Activated naive CD8-positive, alpha-beta T cell treated with anti-CD3 and anti-CD28 coated beads for 36 hours (primary cell): ENCODE measurements at places on chromosomes 1 and 21.
A peak's percentile ranks its signal among the peaks of the same experiment; 100 is the strongest.

DNA sequence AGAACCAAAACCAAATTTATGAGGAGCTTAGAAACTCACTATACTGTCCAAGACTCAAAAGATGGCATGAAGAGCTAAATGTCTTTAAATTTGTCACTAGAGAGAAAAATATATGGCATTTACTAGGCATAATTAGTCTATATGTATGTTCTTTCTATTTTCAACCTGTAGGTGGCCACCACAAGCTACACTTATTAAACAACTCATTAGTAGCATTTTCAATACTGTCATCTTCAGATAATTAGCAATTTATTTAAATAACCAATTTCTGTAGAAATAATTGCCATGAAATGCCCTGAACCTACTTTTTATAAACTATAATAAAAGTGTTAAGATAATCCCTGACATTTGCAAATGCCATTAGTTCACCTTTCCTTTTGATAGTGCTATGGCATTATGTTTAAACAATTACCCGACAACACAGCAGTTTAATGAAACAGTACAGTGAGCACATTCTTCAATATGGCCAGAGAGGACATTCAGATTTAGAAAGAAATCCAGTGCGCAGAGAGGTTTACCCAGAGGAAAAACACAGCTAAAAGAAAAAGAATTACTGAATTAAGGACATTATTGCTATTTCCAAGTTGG, 522.5 kb downstream of the PTBP2 start:
- no peak for DNase-seq

- peak; percentile 68 for DNase-seq
Measured at GRCh38 chr1:205440476-205441317, 15.1 kb downstream of the BLACAT1 start.

- peak; percentile 70 for DNase-seq
Measured at GRCh38 chr1:205484985-205485967, 19.2 kb upstream of the CDK18 start.

GRCh38 chr1:177517546-177517945, 346.8 kb downstream of the BRINP2 start:
- no peak for DNase-seq

DNA sequence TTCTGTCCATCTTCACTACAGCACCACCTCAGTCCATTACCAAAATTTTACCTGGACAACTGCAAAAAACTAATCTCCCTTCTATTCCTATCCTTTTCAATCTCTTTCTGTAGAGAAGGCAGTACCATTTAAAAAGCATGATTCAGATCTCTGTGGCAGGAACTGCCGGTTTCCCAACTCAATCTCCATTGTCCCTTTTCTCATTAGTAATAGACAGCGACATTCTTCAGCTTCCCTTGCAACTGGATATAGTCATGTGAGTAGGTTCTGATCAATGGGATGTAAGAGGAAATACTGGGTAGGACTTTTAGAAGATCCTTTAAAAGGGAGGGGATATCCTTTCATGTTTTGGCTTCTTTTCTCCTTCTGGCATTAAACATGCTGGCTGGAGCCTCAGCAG, 74.9 kb downstream of the ADCY10 start:
- DNase-seq, result no peak
